ENCODE measurements at places on chromosomes 5 and 9.

DNA sequence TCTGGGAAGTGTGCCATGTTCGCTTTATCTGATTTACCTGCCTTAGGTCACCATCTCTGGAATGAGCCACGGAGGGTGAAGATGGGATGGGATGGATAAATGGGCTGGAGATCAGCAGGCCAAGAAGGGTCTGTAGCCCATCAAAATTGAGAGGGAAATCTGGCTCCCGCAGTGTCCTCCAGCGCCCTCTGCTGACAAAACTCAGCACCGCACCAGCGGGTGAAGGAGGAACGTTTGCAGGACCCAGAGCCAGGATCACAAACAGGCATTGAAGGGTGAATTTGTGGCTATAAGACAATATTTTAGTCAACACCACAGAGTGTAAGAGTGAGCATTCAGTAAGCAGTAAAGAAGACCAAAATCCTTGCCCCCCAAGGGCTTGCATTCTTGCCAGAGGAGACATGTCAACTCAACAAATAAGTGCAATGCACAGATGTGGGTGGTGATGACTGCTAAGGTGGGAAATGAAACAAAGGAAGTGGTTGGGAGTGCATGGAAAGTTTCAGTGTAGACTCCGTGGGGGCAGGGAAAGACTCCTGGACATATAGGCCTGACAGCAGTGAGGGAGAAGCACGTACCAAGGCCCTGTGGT, 124.4 kb downstream of the TENT4A start:
- peak; percentile 21 for DNase-seq

GRCh38 chr5:160869989-160870521, 18.0 kb upstream of the ATP10B start:
- no peak for DNase-seq

DNA sequence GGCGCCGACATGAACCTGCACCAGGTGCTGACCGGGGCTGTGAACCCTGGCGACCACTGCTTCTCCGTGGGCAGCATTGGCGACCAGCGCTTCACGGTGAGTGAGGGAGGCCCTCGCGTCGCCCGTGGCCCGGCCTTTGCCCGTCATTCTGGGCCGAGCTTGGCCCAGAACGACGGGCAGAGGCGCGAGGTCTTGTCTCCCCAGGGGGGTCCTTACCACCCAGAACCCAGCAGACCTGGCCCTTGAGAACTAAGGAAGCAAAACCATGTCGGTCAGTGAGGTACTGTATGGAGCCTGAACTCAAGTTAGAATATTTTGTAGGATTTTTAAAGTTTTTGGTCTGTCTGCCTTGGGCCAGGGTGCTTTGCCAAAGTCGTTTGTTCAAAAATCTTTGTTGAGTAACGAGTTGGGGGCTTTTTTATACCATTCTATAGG, 691 bp downstream of the DMXL1 start:
- DNase-seq: no peak

DNA sequence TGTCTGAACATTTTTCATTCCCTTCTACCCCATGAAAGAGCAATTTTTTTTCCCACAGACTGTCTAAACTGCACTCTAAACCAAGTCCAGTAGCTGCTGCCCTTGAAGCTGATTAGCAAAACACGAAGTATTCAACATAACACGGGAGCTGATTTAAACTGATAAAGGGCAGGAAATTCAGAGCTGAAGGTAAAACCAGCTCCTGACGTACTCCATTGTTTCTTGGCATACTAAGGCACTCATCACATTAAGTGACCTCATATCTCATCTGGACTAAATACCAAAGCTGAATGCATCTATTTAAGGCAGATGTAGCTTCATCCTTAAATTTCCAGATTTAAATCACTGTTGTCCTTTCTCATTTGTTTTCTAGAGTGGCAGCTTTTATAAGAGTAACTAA, 12.0 kb downstream of the GDF9 start:
- DNase-seq: peak; percentile 57

DNA sequence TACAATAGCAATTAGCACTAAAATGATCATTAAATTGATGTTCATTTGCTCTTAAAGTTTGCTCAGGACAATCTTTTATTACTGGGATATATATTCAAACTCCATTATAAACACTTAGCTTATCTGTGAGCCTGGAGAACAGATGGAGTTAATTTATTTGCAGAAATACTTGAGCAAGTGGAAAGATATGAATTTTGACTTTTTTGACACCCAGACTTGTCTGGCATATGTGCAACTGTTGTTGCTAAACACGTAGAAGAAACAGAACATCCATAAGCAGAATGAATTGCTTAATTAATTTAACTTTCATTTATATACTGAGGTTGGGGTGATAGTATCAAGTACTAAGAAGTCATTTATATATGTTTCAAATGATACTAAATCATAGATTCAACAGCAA, 820.7 kb upstream of the TYRP1 start:
- no peak for DNase-seq

- no peak for DNase-seq
Observed at GRCh38 chr9:77533671-77534070, 114.5 kb downstream of the GNA14 start.

- DNase-seq: no peak
Observed at GRCh38 chr9:87910821-87911220, 6.9 kb upstream of the SPATA31C1 start.

DNA sequence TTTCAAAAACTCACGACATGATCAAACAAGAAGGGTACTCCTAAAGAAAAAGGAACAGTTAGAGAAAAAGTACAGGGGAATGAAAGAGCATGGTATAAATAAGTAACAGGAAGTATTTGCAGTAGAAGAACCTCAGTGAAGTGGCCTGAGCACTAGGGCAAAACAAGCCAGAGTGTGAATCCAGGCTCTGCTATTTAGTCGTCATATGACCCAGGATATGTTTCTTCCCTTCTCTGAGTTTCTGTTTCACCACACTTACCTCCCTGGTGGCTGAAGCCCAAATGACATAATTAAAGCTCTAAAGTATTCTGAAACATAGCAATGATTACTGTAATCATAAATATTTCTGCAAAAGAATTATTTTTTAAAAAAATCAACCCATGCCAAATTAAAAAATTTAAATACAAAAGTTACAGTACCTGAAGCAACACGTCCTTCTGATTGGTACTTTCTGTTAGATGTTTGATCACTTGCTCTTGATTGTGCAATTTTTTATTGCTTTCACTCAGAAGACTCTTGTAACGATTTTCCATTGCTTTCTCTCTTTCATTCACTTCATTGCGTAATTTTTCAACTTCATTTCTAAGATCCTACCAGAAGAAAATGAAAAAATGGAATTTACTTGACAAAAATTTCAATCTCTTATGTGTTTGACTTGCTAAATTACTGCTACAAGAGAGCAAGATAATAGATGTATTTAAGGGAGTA, 88.9 kb downstream of the CDK5RAP2 start:
- DNase-seq: no peak

- no peak for DNase-seq
Observed at GRCh38 chr5:147904110-147904509, 2.2 kb downstream of the C5orf46 start.

DNA sequence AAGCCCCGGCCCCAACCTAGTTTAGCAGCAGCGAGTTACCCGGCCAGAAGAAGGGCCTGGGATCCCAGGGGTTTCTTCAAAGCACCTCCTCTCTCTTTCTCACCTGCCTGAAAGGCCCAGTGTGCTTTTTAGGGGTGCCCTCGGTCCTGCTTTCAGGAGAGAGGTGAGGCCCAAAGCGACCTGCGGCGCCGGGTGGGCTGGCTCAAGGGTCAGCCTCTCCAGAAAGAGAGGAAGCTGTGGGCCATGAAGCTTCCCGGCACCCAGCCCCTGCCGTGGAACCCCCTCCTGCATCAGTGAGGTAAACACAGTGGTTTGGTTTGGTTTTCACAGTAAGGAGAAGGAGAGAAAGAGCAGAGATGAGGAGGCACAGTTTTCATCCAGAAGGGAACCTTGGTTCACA, 4.3 kb downstream of the FOXB2 start:
- DNase-seq: no peak

All from SJSA1 (cell line).